ENCODE measurements at places on chromosomes 3 and 15. TPM values are rescaled to one million over a fixed set of nuclear protein-coding genes. Genes with fewer than 3 reads are reported as not detected.
A peak's percentile ranks its signal among the peaks of the same experiment; 100 is the strongest.

- DNase-seq = no peak
These were observed 30.8 kb downstream of the SIN3A start for GRCh38 chr15:75420698-75421097.

Gene FBXO40
- total RNA-seq = not detected

DNA sequence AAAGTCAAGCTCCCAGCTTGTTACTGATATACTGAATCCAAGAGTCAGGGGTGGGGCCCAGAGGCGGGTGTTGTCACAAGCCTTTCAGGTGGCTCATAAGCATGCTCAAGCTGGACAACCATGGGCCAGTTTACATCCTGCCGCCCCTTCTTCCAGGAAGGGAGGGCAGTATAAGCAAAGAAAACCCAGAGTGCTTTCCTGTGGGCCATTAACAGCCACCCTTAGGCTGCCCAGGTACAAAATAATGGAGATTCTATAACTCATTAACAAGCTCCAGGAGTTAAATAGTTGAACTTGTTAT is 183.2 kb downstream of the NTRK3 start:
- no peak for DNase-seq

- no peak for DNase-seq
These were observed 69.9 kb downstream of the SEC22A start for GRCh38 chr3:123271466-123272159.

- DNase-seq = no peak
These were observed 119.7 kb downstream of the CD47 start for GRCh38 chr3:107970993-107971580.

DNA sequence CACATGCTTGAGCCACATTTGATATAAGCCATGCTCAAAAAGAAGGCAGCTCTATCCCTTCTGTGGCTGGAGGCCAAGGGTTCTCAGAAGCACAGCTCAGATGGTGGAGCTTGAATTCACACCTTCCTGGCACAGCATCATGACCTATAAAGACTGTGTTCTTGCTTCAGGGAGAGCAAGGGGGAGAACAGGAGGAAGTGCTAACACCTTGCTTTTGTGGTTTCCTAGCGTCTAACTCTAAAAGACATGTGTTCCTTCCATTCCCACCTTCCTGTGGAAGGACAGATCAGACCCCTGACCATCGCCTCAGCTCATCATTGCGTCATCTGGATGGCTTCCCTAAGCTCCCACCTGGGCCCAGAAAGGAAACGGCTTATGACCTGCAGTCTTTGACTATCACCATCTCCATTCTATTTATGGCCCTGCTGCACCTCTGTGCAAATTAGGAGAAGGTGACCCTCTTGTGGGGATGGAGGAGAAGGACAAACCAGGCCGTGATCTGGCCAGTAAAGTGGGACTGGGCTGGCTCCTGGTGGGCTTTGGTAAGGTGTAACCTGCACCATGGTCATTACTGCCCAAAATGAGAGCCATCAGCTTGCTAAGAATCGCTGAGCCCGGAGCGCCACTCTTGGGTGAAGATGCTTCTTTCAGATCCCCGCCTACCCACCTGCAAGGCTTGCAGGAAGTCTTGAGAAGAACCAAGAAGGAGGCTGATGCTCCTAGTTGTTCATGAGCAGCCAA is 128.5 kb downstream of the SERPINI1 start:
- DNase-seq = no peak

Gene TNFAIP8L3
- total RNA-seq = not detected

DNA sequence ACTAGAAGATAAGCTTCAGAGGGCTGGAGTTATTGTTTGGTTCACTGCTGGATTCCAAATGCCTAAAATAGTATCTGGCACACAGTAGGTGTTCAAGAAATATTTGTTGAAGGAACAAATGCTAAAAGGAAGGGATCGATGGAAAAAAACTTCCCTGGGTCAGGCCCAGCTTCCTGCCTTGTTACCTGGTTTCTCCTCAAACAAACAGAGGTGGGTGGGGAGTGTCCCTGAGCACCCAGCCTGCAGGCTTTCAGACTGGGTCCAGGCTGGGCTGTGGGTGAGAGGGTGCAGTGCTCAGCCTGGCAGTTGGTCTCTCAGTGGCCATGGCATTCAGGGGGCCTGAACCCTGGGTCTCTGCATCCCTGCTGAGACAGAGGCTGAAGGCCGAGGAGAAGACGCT is 14.4 kb upstream of the STRA6 start:
- DNase-seq = no peak

Gene AMT
- total RNA-seq = 3.6 TPM

- DNase-seq = peak; percentile 6
These were observed 249.9 kb downstream of the ROBO1 start for GRCh38 chr3:79517766-79518413.

GRCh38 chr3:16456784-16457415 is 56.6 kb downstream of the RFTN1 start:
- DNase-seq = peak; percentile 31

- no peak for DNase-seq
These were observed 37.0 kb downstream of the EPHB3 start for GRCh38 chr3:184598574-184598927.

Gene NANOGP8
- total RNA-seq = not detected

Gene ZNF80
- 0.27 TPM for total RNA-seq

DNA sequence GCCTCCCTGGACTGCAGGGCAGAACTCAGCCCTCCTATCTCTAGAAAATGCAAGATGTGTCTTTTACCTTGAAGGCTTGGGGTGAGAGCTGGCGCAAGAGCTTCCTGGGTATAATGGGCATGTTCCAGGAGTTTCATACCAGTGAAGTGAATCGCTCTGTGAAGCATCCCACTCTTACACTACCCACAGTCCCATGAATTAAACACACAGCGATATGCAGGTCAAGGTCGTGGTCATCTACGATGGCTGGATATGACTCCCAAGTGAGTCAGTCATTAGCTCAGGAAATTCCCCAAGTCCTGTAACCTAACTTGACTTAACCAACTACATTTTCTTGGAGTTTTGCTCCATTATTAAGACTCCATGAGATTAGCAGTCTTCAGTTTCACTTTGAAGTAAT is 439.7 kb downstream of the NTRK3 start:
- DNase-seq = no peak

GRCh38 chr3:106256249-106256957 is 387.6 kb upstream of the CBLB start:
- DNase-seq = no peak

GRCh38 chr3:184737641-184738505 is 26.0 kb upstream of the MAGEF1 start:
- DNase-seq = no peak

DNA sequence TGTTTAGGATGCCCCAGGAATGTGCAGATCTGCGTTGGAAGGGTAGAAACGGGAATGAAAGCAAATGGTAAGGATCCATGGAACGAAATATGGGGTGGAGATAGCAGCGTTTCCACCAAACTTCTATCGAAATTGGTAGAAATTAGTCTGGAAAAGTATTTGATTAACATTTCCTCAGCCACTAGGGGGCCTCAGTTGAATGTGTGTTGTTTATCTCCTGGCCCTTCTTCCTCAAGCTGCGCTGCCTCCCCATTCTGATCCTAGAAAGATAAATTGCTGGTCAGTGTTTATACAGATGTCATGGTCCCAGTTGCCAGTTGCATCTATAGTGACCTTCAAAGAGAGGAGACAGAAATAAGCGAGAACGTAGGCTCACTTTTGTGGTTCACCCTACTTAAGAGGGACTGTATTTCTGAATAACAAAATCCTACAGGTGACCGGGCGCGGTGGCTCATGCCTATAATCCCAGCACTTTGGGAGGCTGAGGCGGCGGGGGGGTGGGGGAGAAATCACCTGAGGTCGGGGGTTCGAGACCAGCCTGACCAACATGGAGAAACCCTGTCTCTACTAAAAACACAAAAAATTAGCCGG is 457.1 kb downstream of the SQOR start:
- peak; percentile 10 for DNase-seq

GRCh38 chr15:82183121-82184031 is 79.2 kb downstream of the EFL1 start:
- no peak for DNase-seq

DNA sequence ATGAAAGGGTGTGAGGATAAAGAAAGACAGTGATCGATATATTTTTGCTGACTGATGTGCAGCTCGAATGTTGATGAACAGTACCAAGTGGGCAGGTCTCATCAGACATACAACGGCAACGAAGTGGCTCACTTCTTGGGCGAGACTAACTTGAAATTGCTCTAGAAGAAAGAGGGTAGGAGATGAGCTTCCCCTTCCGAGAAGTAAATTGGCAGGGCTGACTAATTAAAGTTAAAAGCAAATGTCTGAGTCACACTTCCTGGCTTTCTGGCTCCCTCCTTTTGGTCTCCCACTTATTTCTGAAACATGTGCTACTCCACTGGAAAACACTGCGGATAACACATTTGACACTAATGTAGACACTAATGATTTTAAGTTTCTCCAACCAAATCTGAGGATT is 228.3 kb downstream of the ABHD5 start:
- DNase-seq = no peak

All from activated CD4-positive, alpha-beta T cell treated with anti-CD3 and anti-CD28 coated beads for 36 hours (primary cell).